Urinary bladder (tissue), 4 donors: ENCODE measurements at places on chromosomes 12 and 14. TPM values are rescaled to one million over a fixed set of nuclear protein-coding genes. Genes with fewer than 3 reads are reported as not detected.

GRCh38 chr14:106844608-106845285 is 1318.4 kb downstream of the TMEM121 start:
- DNase-seq = no peak

DNA sequence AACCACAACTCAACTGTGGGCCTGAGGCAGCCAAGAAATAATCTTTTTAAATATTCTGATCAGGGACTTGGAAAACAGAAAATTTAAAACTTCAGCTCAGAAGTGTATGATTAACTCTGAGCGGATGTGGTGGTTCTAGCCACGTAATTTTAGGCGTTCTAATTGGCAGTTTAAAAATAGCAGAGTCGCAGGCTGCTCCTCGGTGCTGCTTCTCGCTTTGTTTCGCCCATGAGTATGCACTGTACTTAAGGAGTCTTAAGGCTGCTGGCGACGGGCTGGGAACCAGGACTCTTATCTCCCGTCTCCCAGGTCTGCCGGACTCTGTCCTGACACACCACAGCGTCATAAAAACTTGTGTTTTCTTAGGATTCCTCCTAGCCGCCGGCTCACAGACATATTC is 113.4 kb upstream of the PELI2 start:
- no peak for DNase-seq

Gene OAS2
- total RNA-seq = 14.0 TPM

DNA sequence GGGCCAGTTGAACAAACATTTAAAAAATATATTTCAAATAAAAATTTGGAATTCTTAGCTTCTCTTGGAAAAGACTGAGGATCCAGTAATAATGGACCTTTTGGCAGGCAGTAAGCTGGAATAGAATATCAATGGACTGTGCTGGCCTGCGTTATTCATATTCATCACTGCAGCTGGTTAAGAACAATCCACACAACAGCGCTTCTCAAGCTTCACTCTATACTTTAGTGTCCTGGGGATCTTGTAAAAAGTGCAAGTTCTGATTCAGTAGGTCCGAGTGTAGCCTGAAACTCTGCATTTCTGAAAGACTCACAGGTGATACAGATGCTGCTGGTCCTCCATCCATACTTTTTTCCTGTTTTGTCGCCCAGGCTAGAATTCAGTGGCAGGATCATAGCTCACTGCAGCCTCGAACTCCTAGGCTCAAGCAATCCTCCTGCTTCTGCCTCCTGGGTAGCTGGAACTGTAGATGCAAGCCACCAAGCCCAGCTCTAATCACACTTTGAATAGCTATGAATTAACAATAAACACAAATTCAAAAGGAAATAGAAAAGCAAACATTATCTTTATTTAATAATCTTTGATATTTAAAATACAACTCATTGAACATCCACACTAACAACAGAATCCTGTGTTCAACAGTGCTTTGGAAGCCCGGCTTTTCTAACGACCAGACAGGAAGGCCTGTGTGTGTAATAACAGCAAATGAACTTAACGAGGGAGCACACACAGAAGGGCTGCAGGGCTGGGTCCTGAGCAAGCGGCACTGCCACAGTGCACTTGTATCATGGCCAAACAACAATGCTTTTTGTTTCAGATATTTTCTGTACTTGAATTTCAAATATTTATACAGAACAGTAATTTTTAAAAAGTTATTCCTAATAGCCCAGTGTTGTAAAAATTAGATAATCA is 18.4 kb upstream of the TRIP11 start:
- DNase-seq = no peak

DNA sequence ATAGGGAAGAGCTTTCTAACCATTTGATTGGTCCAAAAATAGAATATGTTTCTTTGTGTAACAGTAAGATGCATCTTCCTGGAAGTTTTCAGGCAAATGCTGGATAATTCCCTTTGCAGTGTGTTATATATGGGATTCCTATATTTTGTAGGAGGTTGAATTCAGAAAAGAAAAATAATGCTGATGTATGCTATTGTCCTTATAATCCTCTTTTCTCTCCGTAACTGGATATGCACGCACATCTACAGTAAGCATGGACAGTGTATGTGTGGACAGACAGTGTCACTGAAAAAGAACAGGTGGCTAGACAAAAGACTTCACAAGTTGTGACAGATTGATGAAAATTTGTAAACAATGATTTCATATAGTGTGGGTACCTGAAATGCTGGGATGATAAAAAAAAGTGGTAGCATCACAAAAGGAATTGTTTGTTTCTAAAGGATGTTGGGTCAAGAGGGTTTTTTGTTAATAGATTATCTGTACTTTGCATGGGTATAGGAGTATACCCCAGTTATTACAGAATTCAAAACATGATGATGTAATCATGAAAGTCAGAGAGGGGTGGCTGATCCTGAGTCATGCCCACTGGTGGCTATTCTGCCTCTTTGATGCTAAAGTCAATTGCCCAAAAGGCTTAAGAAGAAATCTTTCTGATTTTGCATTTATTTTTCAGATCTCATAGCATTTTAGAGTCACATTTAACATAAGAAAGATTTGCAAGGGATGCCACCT is 160.7 kb upstream of the TMTC1 start:
- DNase-seq = no peak

DNA sequence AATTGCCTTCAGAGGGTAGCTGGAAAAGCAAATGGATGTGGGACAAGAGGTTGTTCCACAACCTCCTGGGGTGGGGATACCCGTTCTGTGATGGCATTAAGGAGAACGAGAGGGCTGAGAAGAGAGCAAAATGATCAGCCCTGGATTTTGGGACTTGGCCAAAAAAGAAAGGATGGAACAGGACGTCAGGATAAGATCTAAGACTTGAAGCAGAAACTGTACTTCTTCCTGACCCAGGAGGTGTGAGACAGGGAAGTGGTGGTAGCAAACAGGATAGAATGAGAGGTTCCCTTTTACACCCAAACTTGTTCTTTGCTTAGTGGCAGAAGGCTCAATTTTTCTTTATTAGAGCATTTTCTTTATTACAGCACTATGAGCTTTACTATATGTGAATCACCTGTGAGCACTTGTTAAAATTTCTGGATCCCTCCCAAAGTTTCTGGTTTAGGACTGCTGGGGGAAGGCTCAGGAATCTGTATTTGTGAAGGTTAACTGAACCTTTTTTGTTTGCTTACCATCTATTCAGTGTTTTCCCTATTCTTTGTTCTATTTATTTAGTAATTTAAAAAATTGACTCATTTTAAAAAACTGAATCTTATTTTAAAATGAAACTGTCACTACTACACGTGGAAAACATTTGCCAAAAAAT is 59.2 kb downstream of the ERC1 start:
- no peak for DNase-seq

Gene E2F7
- total RNA-seq = 7.2 TPM

GRCh38 chr12:41897593-41897992 is 247.1 kb downstream of the GXYLT1 start:
- no peak for DNase-seq

Gene MFAP5
- total RNA-seq = 244 TPM

DNA sequence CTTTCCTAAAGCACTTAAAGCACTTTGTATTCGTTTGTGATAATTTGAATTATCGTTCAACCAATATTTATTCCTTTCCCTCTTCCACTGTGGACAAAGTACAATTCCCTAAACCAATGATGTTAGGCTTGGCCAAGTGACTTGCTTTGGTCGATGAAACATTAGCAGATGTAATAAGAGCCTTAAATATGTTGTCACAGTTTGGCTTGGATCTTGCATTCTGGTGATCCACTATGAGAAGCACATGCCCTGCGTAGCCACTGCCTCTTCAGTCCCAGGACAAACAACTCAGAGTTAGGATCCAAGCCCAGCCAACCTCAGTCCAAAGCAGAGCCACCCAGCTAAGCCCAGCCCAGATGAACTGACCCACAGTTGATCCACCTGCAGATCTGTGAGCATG is 8.4 kb upstream of the C12orf75 start:
- DNase-seq = no peak

- no peak for DNase-seq
These were observed 143.0 kb downstream of the TMTC1 start for GRCh38 chr12:29640589-29641345.

DNA sequence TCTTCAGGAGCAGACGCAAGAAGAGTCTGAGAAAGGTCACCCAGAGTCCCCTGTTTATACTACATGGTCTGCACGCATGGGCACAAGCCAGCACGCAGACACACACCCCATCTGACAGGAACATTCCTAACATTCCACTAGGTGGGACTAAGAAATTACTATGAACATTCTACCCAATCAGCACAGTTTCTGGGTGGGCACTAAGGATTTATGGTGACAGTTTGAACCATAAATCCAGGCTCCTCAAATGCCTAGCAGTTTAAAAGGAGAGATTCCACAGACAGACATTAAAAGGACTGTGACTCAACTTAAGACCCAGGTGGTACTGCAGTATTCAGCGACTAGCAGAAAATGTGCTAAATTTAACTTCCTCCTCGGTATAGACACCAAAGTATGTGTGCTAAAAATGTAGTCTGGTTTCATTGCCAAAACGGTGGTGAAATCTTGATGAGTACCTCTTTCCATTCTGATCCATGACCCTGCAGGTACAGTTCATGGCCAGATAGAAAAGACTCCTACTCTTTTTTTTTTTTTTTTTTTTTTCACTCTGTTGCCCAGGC is 16.2 kb downstream of the ABHD4 start:
- peak; percentile 74 for DNase-seq

Gene ANKRD52
- 10.2 TPM for total RNA-seq

DNA sequence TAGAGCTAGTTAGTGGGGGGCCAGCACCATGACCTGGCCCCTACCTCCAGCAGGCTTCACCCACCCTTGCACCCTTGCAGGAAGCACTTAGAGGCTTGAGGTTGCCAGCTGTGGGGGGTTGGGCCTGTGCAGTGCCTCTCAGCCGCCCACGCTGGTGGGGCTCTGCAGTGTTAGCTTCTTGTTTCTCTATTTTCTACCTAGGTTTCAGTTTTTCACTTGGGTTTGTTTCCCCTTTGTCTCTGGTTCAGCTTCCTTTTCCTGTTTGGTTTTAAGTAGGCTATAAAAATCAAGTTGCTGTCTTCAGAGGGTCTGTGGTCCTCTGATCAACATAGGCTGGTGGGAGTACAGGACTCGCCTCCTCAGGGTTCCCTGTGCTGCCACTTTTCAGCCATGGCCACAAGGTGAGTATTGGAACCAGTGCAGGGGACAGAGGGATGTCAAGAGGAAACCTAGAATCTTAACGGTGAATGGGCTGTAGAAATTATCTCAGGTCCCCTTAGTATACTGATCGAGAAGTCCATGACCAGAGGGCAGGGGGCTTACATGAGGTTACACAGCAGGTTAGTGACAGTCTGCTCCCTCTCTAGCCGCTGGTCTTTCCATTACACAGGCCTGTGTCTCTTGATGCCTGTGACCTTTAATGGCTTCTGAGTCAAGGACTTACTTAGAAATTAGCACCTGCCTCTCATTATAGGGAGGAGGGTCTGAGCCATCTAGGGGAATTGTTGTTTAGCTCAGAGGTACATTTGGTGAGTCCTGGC is at the start of gene EVL:
Gene EVL, plus strand, starts transcription at position 312 of the 761 bp plus-strand sequence. Its CDS starts 79 bp downstream, at position 391.
- no peak for DNase-seq

GRCh38 chr14:75589931-75590330 is 11.5 kb downstream of the FLVCR2 start:
- DNase-seq = no peak

GRCh38 chr12:76457010-76457409 is 102.6 kb downstream of the OSBPL8 start:
- DNase-seq = no peak

Gene PAH
- 2.3 TPM for total RNA-seq

Gene GPR84
- total RNA-seq = 0.26 TPM

Gene SRRM4
- 0.42 TPM for total RNA-seq

DNA sequence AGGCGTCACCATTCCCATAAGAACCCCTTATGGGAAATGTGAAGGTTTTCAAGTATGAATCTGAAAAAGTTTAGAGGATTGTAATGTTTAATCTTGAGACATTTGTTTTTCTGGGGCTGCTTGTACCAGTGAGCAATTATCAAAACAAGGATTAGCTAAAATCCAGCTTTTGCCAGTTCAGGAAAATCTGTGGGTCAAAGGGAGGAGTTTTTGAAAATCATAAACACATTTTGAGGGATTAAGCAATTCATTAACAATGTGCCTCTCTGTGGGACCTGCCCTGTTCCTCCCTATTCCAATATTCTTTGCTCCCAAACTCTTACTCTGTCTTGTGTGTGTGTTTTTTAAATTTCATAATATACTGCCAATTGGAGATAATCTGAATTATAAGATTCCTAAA is 11.7 kb upstream of the DAAM1 start:
- no peak for DNase-seq

DNA sequence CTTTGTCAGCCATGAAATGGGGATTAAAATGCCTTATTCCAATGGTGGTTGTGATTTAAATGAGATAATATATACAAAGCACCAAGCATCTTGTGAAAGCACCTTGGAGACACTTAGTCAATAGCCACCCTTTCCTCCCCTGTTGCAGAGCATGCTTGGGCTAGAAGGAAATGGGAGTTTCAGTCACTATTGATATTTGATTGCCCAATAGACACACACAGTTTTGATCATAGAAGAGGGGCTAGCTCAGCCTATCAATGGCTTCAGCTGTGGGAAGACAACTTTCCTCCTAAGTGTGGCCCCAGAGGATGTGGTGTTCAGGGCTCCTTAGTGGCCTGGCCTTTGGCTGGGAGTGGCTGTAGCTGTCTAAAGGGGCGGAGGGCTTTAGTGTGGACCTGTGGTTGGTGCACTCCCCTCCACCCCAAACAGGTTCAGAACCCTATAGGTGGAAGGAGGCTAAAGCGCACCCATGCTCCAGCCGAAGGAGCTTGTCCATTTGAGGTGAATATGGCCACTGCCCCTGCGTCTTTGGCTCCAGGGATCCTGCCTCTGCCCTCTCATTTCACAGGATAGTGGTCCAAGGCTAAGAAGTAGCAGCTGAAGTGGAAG is 132.3 kb downstream of the TMEM30B start:
- no peak for DNase-seq

DNA sequence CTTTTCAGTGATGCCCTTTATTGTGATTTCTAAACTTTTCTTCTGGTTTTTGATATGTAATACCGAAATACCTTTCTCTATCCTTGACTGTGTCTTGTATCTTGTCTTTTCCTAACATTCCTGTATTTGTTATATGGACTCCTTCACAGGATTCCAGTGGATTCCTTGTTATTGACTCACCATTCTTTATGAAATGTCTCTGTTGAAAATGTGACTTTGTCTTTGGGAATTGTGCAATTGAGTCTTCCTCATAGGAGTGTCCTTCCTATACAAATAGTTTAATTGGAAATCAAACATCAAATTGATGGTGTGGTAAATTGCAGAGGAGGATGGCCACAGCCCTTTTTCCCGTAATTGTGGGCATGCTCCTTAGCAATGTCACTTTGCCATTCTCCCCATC is 296.6 kb upstream of the KITLG start:
- no peak for DNase-seq

DNA sequence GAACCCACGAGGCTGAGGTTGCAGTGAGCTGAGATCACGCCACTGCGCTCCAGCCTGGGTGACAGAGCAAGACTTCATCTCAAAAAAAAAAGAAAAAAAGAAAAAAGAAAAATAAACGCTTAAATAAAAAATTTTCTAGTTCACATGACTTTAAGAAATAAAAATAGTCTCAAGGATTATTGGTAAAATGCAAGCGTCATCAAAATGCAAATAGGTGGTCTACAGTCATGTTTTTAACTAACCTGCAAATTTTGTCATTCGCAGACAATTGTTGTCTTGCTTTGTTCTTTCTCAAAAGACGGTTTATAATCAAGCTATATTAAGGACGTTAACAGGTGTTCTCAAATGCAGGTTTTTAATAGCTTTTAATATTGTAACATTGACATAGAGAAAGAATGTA is 22.4 kb downstream of the TXNRD1 start:
- no peak for DNase-seq
